Upper lobe of left lung (tissue), 6 donors: ENCODE measurements at places on chromosomes 16 and 17.

- DNase-seq: no peak
These were observed 87.7 kb downstream of the RMI2 start for GRCh38 chr16:11432856-11433395.

DNA sequence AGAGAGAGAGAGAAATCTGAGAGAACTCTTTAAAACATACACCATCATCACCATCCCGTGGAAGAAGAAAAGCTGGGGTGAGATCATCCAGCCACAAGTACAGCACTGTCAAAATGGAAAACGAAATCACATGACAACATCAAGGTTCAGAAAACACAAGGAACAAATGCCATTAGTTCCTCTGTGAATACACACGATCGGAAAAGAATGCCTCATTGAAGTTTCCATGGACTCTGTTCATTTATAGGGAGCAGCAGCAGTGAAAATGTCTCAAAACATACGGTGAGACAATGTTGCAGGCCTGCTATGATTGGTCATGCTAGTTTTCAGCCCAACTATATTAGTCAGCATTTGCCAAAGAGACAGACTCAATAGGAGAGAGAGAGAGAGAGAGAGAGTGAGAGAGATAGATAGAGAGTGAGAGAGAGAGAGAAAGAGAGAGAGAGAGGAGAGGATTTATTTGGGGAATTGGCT is 4.4 kb downstream of the CFAP97D1 start:
- DNase-seq: no peak

DNA sequence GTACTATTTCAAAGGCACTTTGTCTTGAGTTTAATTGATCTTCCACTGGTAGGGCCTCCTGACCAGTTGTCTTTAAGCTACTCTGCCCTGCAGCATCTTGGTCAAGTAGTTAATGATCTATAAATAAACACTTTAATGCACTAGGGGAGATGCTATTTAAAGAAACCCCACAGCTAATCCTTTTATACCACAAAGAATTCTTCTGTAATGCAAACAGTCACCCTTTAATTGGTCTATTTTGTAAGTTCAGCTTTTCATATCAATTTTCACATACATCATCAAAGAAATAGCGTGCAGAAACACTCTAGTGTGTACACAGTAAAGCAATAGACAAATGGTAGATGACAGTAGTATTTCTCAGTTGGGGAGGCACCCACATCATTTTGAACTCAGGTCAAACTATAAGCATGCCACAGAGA is 70.3 kb downstream of the PMP22 start:
- DNase-seq: no peak

DNA sequence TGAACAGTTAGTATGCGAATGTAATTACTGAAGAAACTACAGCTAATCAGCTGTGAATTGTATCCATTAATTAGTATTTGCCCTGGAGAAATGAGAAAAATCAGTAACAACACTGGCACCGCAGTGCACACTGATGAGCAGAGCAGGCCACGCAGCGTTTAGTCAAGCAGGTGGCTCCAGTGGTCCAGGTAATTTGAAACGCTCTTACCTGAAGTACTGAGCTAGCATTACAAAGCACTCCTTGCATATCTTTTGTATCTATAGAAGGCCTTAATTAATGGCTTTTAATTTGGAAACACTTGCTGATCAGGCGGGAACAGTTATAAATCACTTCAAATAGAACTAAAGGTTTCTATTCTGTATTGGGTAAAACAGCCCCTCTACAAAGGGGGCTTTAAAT is 76.4 kb downstream of the TOX3 start:
- DNase-seq: no peak

DNA sequence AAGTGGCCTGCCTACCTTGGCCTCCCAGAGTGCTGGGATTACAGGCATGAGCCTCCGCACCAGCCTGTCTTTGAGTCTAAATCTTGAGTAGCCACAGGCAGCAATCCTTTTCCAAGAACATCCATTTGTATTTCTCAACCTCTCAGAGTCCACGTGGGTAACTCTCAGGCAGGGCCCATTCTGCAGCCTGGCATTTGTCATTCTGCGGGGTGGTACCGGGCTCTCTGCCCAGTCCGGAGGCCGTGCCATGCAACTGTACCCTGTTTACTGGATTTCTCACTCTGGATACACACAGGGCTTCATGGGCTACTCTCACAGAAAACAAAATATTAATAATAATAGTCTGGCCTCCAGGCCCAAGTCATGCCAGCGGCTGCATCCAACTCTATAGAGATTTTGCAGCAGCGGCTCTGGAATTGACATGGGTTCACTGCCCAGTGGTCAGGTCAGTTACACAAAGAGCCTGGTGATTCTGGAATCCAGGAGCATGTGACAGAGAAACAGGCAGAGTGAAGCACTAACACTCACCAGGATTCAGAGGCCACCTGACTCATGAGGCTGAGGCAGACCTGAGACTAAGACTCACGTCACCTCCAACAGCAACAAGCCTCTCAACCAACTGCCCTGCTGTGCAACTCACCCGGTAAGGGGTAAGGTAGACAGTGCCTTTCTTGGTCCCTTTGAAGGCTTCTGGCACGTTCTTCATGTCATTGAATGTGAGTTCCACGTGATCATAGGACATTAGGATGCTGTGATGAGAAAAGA is 4.0 kb downstream of the WBP2 start:
- no peak for DNase-seq

DNA sequence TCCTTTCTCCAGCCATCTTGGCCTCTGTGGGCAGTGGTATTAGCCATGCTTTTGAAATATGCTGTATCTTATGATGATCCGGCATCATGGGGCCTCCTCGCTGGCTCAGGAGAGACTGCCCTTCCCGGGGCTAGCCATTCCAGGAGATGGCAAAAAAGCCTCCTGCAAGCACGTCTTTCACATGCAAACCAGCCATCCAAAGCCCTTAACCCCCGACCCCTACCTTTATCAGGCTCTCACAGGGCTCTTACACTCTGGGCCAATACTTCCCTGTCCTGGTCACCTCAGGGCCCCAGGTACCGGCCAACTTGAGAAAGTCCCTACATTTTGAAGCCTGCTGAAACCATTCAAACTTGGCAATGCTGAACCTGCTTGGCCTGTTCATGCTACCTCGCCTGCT is 36.4 kb downstream of the MYH13 start:
- DNase-seq: no peak

- no peak for DNase-seq
These were observed 20.0 kb upstream of the IL17C start for GRCh38 chr16:88618182-88618955.

- DNase-seq: no peak
These were observed 101.4 kb downstream of the PITPNC1 start for GRCh38 chr17:67478401-67479041.

- peak; percentile 96 for DNase-seq
These were observed 1.1 kb downstream of the KPNB1 start for GRCh38 chr17:47650525-47651522.

- no peak for DNase-seq
These were observed 21.0 kb downstream of the KSR1 start for GRCh38 chr17:27477050-27477888.
